ENCODE measurements at places on chromosomes 2 and 18. TPM values are rescaled to one million over a fixed set of nuclear protein-coding genes. Genes with fewer than 3 reads are reported as not detected.

TNFAIP6 gene
- 1.8 TPM for total RNA-seq

POLR1A gene
- 52.7 TPM for total RNA-seq

RAX gene
- total RNA-seq = not detected

RAB6C gene
- total RNA-seq = not detected

MOGAT1 gene
- not detected for total RNA-seq

SGPP2 gene
- 47.4 TPM for total RNA-seq

XDH gene
- 47.5 TPM for total RNA-seq

REG3G gene
- total RNA-seq = not detected

FEV gene
- total RNA-seq = not detected

MBD1 gene
- total RNA-seq = 203 TPM

BCL11A gene
- total RNA-seq = 4.3 TPM

CDH19 gene
- total RNA-seq = not detected

TBC1D8 gene
- total RNA-seq = 48.1 TPM

BOLL gene
- total RNA-seq = not detected

CCDC102B gene
- total RNA-seq = 3.5 TPM

COL3A1 gene
- not detected for total RNA-seq

FAM237A gene
- not detected for total RNA-seq

TUBA3E gene
- total RNA-seq = not detected

TNS1 gene
- total RNA-seq = 3.3 TPM

Data from MCF 10A (cell line).